ENCODE measurements at places on chromosomes 2 and 18.

- DNase-seq: no peak
Observed at GRCh38 chr2:97739020-97739892, 25.9 kb downstream of the ZAP70 start.

GRCh38 chr2:234110219-234110618 lies 59.7 kb downstream of the SPP2 start:
- no peak for DNase-seq

DNA sequence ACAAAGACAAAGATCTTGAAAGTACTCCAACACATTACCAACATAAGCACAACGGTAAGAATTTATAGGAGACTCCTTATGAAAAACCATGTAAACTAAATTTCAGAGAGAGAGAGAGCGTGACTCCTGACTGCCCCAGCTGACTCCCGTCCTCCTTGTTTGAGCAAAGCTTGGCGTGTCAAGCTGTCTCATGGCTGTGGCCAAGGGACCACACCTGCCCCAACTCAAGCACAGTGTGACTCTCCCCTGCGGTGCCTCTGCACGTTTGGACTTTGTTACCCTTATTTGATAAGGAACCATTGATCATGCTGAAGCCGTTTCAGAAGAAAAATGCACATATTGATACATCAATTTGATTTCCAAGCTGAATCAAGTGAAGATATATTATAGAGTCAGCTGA lies 124.8 kb downstream of the COL6A3 start:
- no peak for DNase-seq

GRCh38 chr2:60834270-60834717 lies 47.1 kb upstream of the REL start:
- DNase-seq: no peak

DNA sequence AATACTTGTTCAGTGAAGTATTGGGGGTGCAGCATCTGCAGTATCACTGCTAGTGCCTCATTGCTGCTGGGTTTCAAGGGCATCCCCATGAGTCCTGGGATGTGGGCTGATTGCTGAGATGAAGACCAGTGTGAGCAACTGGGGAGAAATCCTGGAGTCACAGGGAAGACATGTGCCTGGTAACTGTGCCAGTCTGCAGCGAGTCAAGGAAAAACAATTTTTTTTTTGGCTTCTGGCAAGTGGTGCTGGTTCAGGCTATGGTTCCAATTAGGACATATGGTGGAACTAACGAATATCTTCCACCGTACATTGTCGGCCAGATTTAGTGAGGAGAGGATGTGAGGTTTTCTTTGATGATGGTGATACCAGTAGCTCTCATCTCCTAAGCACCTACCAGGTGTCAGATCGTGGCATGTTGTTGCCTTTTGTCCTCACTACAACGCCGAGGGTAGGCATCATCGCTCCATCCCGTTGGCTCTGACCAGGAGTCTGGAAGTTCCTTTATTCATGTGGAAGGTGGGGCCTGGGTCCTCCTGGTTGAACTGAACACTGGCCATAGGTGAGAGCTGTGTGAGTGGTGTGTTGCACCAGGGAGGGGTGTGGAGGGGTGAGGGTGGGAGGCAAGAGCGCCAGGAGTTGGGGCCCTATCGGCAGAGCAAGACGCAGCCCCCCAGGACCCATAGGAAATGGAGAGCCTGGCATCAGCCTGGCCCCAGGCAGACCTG lies 118.0 kb upstream of the HS6ST1 start:
- no peak for DNase-seq

GRCh38 chr2:239940861-239941570 lies 84.1 kb downstream of the NDUFA10 start:
- DNase-seq: no peak

- DNase-seq: no peak
Observed at GRCh38 chr2:168534926-168535325, 78.9 kb downstream of the CERS6 start.
